ENCODE measurements at places on chromosomes 2 and 18.

GRCh38 chr18:62368100-62368499 is 43.0 kb downstream of the TNFRSF11A start:
- DNase-seq: no peak

DNA sequence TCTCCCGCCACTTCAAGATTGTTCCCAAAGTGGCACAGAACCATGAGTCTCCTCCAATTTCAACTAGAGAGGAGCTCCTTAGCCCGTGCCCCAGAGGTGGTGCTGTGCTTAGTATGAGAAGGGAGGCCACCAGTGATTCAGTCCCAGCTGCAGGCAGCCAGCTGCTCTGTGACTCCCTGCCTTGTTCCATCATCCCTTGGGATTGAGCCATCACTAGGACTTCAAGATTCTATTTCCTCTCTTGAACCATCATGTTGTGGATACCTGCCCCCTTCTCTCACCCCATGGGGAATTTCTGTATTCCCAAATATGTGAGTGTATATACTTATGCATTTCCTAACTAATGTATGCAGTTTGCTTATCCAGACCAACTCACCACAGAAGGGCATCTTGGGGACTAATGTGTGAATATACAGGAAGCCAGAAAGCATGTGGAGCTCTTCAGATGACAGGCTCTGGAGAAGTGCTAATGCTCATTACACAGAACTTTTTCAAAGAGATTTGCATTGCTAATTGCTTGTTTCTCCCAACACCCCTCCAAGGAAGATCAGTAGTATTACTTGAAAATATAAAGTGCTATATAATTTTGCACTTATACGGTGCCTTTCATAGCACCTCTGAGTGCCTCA is 111.0 kb upstream of the MAP3K20 start:
- no peak for DNase-seq

DNA sequence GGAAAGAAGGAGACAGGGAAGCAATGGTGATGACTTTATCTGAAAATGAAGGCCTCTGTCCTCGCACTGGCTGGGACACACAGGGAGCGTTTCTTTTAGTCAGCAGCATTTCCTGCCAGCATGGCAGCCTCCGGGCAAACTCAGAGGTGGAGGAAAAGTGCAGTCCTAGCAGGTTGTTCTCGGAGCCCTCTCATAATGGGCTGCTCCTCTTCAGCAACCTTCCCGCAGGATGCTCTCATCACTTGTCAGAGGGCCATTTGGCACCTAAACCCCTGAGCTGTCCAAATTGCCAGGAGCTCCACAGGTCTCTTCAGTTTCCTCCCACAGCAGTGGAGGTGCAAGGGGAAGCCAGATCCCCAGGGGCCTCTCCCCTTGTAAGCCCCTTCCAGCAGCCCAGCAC is 6.2 kb downstream of the STK39 start:
- no peak for DNase-seq

DNA sequence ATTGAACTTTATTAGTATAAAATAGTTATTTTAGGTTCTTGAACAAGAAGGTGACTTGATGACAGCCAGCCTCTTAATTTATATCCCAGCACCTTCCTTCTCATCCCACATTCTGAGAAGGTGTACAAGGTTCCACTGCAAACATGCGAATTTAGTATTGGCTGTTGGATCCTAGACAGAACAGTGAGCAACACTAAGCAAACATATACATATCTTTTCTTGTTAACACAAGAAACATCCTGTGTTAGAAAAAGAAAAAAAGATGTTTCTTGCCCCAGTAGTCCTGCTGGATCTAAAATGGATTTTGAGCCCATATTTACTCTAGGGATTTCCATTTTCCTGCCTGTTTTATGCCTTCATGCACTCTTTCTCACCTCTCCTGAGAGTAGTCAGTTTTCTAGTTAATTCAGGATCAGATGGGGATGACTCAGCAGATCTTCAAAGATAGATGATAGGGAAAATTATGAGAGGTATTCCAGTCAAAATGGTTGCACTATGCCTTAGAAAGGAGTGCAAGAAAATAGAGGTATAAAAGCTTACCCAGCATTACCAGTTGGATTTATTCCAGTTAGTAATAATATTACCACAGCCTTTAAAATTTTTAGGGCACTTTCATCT is 336.5 kb downstream of the MEIS1 start:
- DNase-seq: no peak

DNA sequence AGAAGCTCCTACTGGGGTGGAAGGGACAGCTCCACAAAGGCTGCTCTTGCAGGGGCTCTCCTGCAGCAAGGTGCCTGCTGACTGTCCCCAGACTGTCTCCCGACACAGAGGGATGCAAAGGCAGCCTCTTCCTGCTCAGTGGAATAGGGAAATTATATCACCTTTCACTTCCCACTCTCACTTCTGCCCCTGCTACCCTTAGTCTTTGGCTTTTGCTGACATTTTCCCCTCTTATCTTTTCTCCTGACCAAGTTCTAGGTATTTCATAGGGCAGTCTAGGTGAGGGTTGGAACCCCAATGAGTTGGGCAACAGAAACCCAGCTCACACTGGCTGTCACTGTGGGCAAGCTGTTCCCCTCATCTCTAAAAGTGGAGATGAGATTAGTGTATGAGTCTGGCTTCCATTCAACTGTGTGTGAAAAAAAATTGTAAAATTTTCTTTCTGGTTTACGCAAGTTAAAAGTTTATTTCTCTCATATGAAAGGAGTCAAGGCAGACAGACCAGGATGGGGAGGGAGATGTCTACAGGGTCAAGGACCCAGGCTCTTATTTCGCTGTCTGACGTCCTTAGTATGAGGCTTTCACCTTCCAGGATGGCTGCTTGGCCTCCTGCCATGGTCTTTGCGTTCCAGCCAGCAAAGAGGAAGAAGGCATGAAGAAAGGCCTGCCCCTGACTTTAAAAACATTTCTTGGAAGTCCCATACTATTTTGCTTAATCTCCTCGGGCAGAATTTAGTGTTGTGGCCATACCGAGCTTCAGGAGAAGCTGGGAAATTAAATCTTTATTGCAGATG is 7.5 kb upstream of the MOCOS start:
- DNase-seq: no peak

DNA sequence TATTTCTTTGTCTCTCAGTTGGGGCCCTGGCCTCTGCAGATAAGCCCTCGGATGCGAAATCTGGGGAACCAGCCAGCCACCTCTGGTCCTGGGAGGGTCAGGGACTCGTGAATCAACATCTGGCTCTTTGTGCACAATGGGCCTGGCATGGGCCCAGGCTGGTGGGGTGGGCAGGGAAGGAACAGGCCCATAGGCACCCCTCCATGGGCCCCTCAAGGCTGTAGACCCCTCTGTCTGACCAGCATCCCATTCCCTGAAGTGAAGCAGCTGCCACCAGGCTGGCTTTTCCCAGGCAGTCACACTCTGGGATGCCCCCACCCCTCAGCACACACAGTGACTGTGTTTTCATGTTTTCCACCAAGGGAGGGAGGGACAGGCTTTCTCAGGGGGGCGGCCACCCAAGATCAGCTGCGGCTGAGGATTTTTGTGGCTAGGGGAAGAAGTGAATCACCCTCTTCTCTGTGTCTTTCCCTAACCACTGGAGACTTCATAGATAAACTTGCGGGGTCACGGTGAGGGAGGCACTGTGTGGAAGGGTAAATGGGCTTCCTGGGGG is 166.0 kb downstream of the AGAP1 start:
- no peak for DNase-seq

- no peak for DNase-seq
Observed at GRCh38 chr2:497770-498492, 179.3 kb downstream of the TMEM18 start.

DNA sequence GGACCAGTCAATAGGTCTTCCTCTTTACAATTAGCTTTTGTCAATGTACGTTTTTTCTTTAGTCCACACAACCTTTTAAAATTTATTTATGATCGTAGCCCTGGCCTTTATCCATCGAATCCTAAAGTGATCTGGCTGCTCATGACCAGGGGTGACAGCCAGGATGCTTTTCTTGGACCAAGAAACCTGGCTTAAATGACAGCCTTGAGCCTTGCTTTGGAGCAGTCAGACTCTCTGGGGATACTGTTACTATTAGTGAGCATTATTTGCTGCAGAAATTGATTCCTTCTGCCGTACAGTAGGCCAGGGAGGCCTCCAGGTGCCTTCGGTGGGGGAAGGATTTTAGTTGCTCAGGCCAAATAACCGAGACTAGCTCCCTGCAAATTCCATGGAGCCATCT is 70.2 kb downstream of the AGAP1 start:
- no peak for DNase-seq

DNA sequence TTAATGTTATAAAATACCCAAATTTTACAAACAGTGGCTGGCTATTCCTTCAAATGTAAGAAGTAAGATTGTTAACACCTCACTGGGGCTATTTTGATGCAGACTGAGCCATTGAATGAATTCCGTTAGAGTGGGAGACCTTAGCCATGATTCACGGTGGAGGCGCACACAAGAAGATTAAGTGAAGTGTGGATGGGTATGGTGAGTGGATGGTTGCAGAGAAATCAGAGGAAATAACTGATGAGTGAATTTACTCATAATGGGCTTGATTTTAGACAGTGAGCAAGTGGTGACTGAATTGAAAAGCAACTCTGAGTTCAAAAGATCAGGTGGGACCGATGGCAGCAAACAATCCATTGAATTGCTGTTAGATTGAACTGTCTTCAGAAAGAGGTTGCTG is 75.0 kb downstream of the NRP2 start:
- no peak for DNase-seq

- no peak for DNase-seq
Observed at GRCh38 chr2:20421988-20422370, 24.9 kb upstream of the RHOB start.

- DNase-seq: no peak
Observed at GRCh38 chr2:32802877-32803276, 143.9 kb upstream of the LTBP1 start.

- DNase-seq: no peak
Observed at GRCh38 chr2:111024496-111024895, 96.2 kb upstream of the BCL2L11 start.
